ENCODE measurements at places on chromosomes 12 and 14.

DNA sequence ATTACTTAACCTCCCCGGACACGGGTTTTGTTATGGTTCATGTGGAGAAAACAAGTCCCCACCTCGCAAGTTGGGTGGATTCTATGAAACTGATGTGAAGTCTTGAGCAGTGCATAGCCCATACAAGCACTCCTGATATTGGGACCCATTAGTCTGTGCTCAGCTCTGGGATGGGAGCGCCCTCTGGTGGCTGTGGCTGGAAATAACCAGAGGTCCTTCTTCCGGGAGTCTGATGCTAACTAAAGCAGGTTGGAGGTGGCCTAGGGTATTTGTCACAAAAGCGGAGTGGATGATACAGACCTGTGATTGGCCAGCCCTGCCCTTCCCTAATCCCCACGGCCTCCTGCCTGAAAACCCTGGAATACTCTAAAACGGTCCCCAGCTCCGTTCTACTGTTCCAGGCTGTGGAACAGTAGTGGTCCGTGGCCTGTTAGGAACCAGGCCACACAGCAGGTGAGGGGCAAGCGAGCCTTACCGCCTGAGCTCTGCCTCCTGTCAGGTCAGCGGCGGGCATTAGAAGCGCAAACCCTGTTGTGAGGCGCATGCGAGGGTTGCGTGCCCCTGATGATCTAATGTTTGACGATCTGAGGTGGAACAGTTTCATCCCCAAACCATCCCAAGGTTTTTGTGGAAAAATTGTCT lies 6.4 kb downstream of the SLC48A1 start:
- DNase-seq: peak; percentile 63

- DNase-seq: no peak
Measured at GRCh38 chr12:25422241-25422640, 130.8 kb downstream of the LMNTD1 start.

DNA sequence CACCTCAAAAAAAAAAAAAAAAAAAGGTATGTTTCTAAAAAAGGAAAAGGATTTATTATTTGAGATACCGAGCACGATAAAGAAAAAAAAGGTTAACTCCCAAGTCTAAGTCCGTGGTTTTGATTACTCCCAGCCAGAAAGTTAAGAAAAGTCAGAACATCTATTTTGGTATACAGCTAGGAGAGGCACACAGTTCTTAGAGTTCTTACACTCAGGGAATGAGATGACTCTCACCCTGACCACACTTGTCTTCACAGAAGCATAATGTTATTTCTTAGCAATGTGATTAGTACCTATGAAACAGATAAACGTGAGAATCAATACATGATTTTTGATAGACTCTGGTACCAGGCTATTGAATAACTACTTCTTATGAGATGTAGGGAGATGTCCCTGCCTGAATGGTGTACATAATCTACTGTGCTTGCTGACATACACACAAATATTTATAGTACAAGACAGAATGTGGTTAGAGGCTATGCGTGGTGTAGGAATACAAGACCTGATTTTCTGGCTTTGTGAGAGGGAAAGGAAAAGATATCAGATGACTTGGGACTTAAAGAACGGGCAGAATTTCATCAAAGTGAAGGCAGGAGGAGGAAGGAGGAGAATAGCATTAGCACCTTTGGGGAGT lies 31.6 kb downstream of the LIMA1 start:
- no peak for DNase-seq

DNA sequence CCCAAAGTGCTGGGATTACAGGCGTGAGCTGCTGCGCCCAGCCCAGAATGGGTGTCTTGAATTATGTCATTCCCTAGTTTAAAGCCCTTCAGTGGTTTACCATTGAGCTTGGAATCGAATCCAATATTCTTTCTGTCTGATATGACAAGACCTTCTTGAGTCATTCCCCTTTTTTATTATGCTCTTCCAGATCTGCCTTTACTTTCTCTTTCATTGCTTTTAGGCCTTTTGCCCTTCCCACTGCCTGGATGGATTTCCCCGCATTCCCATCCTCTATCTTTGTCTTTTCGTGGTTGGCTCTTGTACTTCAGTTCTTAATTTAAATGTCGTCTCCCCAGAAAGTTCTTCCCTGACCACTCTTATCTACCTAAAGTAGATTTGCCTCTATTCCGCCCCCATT lies 1.6 kb downstream of the TRAFD1 start:
- DNase-seq: no peak

DNA sequence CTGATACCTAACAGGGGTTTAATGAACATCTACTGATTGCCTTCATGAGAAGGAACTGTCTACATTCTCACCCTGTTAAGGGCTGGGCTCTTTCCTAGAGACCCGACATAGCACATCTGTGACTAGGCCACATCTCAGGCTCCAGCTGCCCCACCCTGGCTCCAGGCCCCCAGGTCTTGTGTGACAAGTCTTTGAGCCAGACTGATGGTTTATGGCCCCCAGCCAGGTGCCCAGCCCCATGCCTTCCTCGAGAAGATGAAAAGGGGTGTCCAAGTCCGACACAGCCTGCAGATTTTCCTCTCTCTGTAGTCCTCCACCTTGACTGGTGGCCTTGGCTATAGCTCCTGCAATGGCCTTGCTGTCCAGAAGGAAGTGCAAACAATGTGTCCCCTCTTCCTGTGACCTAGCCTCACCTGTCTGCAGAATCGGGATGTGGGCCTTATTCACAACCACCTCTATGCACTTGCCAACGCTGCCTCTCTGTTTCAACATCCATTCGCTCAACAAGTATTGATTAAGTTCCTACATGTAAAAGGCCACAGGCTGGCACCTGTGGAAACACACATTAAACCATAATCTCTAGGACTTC lies 4.2 kb downstream of the ACTN1 start:
- no peak for DNase-seq

DNA sequence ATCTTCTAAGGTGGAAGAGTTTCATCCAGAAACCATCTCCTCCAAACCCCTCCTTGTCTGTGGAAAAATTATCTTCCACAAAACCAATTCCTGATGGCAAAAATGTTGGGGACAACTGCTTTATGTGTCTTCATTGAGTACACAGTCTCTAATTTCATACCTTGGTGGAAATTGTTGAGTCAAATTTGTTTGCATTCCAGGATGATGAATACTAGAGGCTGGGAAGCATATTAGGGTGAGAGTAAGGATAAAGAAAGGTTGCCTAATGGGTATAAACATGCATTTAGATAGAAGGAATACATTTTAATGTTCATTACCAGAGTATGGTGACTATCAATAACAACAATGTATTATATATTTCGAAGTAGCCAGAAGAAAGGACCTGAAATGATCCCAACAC lies 98.2 kb downstream of the C12orf42 start:
- DNase-seq: no peak

DNA sequence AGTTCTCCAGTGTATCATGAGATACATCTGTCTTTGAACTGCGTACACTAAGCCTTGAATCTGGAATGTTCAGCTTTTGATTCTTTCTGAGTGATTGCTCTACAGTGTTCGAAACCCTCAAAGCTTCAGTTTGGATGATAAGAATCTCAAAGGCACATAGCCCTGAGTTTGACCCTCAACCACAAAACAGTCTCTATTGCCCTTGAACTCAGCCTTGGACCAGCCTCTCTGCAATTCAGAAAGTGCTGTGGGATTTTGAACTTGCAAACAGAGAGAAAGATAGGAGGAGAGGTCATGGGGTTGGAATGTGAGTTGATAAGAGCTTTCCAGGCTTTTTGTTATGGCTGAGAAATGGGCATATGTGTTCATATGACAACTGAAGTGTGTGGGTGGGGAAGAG lies 100.3 kb downstream of the MYRFL start:
- DNase-seq: no peak

- no peak for DNase-seq
Measured at GRCh38 chr14:100748944-100749343, 22.3 kb downstream of the DLK1 start.
